ENCODE measurements at places on chromosomes 5 and 9.

DNA sequence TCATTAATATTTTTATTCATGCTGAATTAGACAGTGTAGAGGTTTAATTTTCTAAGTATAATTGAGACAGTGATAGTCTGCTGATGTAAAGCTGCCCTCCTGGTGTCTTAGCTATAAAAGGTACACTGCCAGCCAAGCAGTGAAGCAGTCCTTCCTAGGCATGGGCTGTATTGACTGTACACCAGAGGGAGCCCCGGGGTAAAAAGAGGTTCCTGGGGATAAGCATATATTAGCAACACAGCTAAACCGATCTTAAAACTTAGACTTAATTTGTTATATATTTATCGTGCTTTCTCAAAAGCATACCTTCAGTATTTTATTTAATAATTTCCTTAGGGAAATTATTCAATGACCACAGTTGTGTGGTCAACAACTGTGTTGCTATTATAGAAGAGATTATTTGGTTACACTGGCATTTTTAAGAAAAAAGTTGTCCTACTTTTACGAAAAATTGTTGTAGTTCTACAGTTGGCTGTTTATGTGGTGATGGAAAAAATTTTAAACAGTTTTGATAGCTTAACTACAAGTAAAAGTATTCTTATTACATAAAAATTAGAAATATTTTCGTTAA lies 68.8 kb downstream of the ELL2 start:
- DNase-seq, result no peak

- no peak for DNase-seq
Measured at GRCh38 chr5:89380635-89381034, 497.7 kb upstream of the MEF2C start.

DNA sequence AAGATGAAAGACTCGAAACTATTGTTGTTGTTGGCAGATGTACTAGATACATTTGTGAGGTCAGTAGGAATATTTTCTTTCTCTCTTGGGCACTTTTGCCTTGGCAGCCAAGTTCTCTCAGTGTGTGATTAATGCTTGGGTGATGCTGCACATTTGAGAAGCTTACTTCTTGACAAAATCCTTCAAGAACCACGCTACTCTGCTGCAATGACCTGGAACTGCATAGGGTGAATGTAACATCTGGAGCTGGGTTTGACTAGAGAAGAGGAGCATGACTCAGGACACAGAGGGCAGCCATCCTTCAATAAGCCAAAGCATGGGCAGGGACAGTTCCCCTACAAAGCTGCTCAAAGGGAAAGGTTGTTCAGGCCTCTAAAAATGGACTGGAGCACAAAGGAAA lies 75.5 kb upstream of the PUM3 start:
- no peak for DNase-seq

- no peak for DNase-seq
Measured at GRCh38 chr9:129673602-129674001, 8.2 kb downstream of the PRRX2 start.

GRCh38 chr9:78365748-78366697 lies 69.1 kb downstream of the PSAT1 start:
- no peak for DNase-seq

- DNase-seq, result no peak
Measured at GRCh38 chr5:3590161-3590966, 5.3 kb upstream of the IRX1 start.

GRCh38 chr9:137320555-137321384 lies 18.7 kb upstream of the NRARP start:
- no peak for DNase-seq

GRCh38 chr5:10195301-10195700 lies 54.4 kb downstream of the ATPSCKMT start:
- no peak for DNase-seq

Measured in dorsolateral prefrontal cortex (tissue), 122 donors.